ENCODE measurements at places on chromosomes 7 and 10.

DNA sequence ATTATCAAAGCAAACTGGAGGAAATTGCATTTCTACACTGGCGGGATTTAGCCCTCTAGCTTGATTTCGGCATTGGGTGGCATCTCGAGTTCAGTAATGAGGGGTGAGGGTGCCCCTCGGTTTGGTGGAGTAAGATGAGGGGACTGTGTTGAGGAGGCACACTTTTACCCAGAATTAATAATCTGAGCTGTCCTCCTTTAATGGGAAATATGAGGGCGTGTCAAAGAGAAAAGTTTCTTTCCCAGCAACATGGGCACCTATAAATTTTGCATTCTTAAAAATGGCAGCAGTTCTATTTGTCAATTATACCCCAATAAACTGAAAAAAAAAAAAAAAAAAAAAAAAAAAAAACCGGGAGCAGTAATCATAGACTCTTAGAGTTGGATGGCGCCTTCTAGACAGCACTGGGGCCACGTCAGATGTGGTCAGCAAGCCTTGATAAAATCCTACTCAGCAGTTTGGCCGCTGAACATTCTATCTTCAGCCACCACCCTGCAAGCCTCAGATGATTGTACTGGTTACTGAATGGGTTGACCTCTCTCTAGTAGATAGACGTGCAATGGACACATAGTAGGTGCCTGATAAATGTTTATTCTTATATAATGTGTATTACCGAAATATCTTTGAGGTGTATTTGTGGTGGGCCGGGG, 931 bp downstream of the PAPSS2 start:
- DNase-seq, result no peak

DNA sequence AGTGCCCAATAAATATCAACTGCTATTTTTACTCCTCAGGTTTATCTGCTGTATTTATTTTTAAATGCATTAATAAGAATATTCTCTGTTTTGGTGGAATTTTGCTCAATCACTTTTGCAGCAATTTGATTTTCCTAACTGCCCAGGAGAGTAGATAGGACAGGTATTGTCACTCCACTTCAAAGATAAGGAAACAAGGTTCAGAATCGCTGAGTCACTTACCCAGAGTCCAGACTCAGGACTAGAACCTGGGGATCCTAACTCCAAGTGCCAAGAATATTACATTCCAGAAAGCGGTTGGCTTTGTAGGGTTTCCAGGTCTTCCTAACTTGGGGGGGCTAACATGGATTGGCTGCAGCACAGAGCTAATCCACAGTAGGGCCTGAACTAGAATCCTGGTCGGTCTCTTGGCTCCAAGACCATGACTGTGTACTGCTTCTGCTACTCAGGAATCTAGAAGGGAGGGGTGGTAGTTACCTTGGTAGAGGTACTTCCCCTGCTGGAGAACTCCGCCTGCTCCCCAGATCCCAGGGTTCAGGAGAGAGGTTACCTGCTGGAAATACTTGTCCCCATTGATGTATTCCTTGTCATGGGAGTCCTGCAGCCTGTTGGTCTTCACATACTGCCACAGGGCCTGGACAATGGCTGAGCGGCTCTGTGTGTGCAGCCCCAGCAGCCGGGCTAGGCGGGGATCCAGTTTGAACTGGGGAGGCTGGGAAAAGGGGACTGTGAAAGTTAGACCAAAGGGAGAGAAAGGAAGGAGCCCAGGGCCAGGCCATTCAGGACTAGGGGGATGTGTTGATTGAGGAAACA, 7.3 kb downstream of the SMARCD3 start:
- no peak for DNase-seq

- no peak for DNase-seq
Observed at GRCh38 chr10:89755374-89755773, 54.0 kb downstream of the KIF20B start.

DNA sequence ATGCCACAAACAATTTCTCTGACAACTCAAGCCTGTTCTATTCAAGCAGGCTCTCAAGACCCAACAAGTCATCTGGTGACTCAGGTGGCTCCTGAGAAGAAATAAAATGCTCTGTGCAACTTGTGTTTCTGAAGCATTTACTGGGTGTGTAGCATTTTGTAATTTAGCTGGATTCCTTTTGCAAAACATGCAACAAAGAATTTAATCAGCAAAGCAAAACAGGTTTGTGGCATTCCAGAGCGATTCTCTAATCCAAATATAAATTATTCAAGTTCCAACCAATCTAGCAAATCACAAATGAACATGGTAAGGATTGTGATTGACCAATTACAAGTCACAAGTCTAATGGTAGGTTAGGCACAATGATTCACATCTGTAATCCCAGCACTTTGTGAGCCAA, 39.8 kb upstream of the C10orf67 start:
- DNase-seq, result no peak

DNA sequence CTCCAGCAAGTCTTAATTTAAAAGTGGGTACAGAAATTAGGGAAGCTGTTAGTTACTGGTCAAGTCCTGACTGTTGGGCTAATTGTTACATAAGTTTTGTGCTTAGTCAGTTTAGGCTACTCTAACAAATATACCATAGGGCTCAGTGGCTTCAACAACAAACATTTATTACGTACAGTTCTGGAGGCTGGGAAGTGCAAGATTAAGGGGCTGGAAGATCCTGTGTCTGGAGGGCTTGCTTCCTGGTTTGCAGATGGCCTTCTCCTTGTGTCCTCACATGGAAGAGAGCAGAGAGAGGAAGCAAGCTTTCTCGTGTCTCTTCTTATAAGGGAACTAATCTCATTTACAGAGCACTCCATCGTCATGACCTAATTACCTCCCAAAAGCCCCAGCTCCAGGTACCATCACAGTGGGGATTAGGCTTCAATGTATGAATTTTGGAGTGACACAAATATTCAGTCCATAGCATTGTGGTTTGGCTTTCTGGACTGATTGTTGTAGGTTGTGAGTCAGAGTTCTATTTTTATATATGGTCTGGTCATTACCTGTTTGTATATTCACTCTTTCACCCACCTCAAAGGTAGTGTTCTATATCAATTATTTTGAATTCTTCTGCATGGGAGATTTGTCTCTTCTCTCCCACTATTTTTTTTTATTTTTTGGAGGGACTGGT, 17.1 kb downstream of the ST7 start:
- no peak for DNase-seq

DNA sequence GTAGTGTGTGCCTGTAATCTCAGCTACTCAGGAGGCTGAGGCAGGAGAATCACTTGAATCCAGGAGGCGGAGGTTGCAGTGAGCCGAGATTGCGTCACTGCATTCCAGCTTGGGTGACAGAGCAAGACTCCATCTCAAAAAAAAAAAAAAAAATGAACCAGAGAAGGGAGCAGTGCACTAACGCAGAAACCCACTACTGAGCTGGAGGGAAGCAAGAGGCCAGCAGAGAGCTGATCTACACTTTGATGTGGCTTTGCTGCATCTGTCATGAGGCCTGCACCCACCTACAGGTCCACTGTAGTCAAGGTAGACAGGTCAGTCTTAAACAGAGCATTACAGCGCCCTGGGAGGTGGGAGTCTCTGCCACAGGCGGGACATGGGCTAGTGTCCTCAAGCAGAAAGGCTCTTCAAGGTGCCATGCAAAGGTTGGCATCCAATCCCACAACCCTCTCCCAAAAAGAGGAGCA, 30.0 kb downstream of the MAT1A start:
- no peak for DNase-seq

Measured in HS-5 (cell line).